Gastrocnemius medialis (tissue), 4 donors: ENCODE measurements at places on chromosomes 2 and 18. TPM values are rescaled to one million over a fixed set of nuclear protein-coding genes. Genes with fewer than 3 reads are reported as not detected.

- no peak for DNase-seq
Measured at GRCh38 chr2:61726456-61727209, 127.2 kb downstream of the FAM161A start.

Gene UGT1A8
- not detected for total RNA-seq

Gene C1QL2
- total RNA-seq = not detected

DNA sequence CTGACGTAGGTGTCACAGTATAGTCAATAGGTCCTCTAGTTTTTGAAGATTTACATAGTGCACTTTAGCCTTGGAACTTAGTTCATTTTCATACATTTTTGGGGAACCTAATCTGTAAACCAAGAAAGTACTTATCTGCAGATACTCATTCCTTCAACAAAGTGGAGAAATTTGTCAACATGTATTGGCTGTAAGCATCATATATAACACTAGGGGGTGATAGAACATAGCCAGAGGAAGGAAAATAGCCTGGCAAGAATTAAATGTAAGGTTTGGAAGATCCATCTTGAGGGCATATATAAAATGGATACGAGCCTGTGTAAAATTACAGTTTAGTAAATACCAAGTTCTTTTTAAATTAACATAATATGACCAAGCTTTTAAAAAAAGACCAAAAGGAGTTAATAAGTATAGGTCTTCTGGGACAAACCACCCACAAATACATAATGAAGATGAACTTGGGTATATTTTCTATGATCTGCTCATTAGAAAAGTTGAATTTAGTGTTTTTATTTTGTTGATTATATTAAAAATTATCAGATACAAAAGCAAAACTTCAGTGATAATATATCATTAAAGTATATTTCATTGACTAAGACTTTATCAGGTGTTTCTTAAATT lies 18.2 kb downstream of the RPL37A start:
- DNase-seq = no peak

- peak; percentile 17 for DNase-seq
Measured at GRCh38 chr18:36809590-36810381, 19.0 kb downstream of the TPGS2 start.

DNA sequence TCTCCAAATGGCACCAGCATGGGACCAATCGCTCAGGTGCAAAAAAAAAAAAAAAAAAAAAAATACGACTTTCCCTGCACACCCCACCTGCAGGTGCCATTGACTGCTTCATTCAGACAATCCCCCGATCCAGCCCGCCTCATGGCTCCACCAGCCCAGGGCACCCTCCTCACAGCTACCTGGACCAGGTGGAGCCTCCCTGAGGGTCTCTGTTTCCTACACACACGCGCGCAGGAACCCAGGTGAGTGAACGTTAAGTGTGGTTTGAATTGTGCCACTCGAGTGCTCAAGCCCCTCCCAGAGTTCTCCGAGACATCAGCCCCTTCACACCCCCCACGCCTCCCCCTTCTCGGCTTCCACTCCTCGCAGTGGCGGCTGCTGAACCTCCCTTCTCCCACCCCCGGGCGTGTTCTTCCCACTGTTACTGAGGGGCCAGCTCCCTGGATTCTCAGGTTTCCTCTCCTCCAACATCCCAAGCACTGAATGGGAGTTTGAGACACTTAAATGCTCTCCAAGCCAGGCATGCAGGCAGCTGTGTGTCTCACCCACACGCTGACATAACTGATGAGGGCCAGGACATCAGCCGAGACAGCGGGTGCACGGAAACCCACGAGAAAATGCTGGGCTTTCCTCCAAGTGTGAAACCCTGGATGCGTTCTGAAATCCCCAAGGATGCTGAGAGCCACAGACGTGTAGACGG lies 88.8 kb upstream of the SNTG2 start:
- DNase-seq = no peak

GRCh38 chr2:241103176-241103595 lies 1.1 kb upstream of the MTERF4 start:
- DNase-seq = no peak

- no peak for DNase-seq
Measured at GRCh38 chr2:25497229-25497917, 155.6 kb upstream of the DNMT3A start.

DNA sequence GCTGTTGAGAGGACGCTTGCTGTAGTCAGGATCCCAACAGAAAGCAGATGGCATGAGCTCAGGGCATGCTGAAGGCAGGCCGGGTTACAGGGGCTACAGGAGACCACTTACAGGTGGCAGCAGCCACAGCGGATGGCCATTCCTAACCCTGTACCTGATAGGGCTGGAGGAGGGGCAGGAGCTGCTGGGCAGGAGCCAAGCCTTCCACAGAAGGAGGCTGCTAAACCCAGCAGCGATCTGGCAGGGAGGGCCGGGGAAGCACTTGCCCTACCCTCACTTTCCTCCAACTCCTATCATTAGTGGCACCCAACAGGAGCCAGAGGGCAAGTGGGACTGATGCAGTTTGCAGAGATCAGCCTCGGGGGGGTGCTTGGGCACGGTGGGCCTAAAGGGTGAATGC lies 2.0 kb downstream of the ASB18 start:
- peak; percentile 40 for DNase-seq

Gene ITGB6
- 0.93 TPM for total RNA-seq

- DNase-seq = no peak
Measured at GRCh38 chr2:217027414-217027813, 167.6 kb upstream of the TNP1 start.

Gene RGPD3
- 0.15 TPM for total RNA-seq

DNA sequence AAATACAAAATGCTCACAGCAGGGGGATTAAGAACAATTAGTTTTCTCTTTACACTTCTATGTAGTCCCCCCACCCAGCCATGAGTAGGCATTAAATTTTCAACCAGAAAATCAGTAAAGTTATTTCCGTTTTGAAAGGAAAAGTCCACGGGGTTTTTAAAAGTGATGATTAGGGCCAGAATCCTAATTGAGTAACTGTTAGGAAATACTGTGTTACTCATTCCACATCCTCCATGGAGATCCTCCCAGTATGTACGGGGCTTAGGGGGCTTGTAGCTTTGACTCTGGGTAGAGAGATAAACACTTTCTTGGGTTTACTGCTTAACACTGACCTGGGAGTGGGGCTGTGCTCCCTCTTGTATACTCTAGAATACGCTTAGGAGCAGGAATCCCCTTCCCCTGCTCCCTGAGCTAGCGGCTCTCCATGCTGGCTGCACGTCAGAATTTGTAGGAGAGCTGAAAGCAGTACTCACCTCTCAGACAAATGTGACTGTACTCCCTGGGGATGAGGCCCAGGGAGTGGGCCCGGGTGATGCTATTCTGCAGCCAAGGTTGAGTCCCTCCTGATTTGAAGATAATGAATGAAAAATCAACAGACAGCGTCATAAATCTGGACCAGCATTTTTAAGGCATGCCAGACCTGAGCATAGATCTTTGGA lies 100.5 kb downstream of the SLC4A3 start:
- DNase-seq = no peak

GRCh38 chr2:35821675-35822074 lies 533.9 kb upstream of the CRIM1 start:
- DNase-seq = no peak

- no peak for DNase-seq
Measured at GRCh38 chr18:75530118-75530517, 102.6 kb upstream of the SMIM21 start.

DNA sequence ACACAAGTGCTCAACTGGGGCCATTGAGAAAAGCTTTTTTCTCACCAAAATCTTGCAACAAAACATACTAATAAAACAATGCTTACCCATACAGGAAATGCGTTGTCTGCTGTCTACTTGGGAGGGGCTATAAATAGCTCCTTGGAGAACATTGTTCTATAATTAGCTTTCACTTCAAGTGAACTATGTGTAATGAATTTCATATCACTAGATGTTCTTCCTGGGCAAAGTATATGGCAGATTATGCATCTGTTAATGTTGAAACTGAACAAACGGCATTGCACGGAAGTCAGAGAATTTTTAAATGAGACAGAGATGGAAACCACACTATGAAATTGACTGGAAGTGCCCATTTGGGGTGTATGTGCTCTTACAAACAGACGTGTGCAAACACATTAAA lies 6.4 kb upstream of the NPAS2 start:
- DNase-seq = no peak

DNA sequence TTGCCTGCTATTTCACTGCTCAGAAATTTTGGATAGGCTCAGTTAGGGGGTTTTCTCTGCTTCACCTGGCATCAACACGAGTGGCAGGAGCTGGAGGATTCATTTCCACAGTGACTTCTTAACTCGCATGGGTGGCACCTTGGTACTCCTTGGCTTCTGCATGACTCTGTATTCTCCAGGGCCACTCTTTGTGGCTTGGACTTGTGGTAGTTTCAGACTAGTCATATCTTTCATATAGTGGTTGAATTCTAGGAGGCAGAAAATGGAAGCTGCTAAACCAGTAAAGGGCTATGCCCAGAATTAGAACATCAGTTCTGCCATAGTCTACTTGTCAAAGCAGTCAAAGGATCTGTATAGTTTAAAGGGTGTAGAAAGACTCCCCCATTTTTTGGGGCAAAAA lies 6.8 kb downstream of the MAIP1 start:
- no peak for DNase-seq

Gene COL6A3
- 76.8 TPM for total RNA-seq

Gene AP1S3
- not detected for total RNA-seq

DNA sequence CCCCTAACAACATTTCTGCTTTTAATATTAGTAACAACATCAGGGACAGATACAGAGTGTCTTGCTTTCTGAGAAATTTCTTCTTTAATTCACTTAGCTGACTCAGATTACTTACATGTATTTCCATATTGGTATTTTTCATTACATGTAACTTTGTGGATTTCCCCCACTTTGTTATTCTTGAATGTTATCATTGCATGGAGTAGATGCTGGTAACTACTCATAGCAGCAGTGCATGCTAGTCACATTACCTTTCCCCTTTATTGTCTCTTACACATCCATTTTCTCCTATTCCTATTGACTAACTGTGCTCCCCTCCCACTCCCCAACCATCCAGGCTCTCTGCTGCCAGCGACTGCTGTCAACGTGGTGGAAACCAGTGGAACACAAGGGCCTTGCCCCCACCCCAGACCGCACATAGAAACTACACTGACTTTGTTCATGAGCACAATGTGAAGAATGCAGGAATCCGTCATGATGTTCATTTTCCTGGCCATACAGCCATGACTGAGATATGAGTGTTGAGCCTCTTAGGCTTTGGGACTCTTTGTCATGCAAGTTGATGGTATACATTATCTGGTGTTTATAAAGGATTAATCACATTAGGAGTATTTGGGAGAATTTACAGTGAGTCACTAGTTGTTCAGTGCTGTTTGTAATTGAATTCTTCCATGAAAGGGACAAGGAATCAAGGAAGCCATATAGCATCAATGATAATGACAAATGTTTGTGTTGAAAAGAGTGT lies 91.0 kb downstream of the EPB41L5 start:
- DNase-seq = no peak

DNA sequence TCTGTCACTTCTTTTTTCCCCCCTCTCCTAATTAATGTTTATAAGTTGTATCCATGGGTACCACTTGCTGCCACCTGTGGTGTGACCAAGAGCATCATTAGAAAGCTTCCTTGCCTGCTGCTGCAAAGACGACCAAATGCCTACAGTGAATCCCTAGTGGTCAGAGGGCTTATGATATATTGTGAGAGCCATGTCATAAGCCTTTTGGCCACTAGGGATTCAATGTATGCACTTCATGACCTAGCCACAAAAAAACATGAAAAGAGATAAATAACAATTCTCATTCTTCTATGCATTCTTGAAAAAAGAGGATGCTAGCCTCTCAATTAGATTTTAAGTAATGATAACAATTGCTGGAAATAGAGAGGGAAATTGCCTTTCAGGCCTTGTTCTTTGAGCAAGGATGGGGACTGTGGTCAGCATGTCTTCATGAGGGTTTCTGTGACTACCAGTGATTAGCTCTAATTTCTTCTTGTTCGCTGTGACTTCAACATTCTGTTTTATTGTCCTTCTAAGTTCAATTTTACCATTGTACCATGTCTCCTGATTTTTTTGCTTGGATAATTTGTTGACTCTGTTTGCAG lies 435.3 kb downstream of the TGIF1 start:
- no peak for DNase-seq

Gene KIF1A
- 0.33 TPM for total RNA-seq

DNA sequence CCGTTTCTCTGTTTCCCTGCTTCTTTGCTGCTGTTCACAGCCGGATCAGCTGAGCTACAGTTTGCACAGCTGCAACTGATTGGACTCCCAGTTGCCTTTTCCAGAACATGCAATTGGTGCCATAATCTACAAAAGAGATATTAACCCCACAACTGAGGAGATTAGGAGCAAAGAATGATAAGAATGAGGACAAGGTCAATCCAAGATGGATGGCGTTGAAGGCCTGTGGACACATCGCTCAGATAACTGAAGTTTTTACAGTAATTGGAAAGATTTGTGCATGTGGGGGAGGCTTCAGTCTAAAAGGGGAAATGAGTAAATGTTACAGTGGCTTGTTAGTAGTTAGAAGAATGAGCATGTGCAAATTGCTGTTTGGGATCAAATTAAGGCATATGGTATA lies 263.2 kb downstream of the TGIF1 start:
- no peak for DNase-seq

Gene SMAD2
- total RNA-seq = 65.2 TPM

- DNase-seq = no peak
Measured at GRCh38 chr2:64794426-64794995, 140.8 kb upstream of the SERTAD2 start.

DNA sequence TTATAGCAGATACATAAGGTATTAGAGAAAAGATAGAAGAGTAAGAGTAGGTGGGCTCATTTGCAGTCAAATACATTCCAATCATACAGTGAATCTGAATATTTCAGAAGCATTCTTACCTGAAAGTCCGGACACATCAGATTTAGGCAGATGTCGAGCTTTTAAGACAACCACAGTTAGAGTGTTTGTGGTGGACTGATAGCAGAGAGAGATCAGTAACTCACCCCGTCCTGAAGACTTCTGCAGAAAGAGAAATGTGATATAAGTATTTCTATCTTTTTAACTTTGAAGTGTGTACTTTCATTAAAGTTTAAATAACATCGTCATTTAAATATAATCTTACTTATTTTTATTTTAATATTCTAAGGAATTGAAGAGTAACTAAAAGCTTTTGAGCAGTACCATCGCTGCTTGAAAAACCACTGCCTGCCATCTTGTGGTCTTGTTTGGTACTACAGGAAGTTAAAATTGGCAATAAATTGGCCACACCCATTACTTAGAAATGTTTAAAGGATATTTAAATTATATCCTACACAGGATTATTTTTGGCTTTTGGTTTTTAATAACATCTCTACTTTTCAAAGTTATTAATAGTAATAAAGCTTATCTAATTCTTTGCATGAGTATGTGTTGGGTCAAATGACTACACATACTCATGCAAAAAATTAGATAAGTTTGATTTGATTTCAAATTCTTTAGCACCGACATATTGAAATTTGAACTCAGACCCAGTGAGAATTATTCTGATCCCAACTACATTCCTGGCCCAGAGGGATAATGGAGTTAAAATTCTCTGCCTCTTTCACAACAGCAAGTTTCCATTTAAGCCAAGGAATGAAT lies 5.5 kb downstream of the SYT4 start:
- DNase-seq = no peak

- DNase-seq = no peak
Measured at GRCh38 chr2:9887513-9887912, 44.2 kb downstream of the TAF1B start.

Gene GKN2
- not detected for total RNA-seq

GRCh38 chr2:169222665-169223064 lies 139.7 kb downstream of the LRP2 start:
- DNase-seq = no peak

Gene CTDSP1
- total RNA-seq = 48.5 TPM

GRCh38 chr2:238906936-238907716 lies 59.2 kb downstream of the TWIST2 start:
- no peak for DNase-seq

- DNase-seq = no peak
Measured at GRCh38 chr2:234377761-234378391, 119.0 kb downstream of the ARL4C start.

- DNase-seq = no peak
Measured at GRCh38 chr18:58429442-58429841, 199.4 kb downstream of the ALPK2 start.
